Upper lobe of left lung (tissue), 6 donors: ENCODE measurements at places on chromosomes 5 and 9. TPM values are rescaled to one million over a fixed set of nuclear protein-coding genes. Genes with fewer than 3 reads are reported as not detected.

GRCh38 chr5:88889189-88890069 is 6.4 kb upstream of the MEF2C start:
- peak; percentile 57 for DNase-seq

GRCh38 chr5:132510076-132510475 is 19.5 kb upstream of the IRF1 start:
- no peak for DNase-seq

DNA sequence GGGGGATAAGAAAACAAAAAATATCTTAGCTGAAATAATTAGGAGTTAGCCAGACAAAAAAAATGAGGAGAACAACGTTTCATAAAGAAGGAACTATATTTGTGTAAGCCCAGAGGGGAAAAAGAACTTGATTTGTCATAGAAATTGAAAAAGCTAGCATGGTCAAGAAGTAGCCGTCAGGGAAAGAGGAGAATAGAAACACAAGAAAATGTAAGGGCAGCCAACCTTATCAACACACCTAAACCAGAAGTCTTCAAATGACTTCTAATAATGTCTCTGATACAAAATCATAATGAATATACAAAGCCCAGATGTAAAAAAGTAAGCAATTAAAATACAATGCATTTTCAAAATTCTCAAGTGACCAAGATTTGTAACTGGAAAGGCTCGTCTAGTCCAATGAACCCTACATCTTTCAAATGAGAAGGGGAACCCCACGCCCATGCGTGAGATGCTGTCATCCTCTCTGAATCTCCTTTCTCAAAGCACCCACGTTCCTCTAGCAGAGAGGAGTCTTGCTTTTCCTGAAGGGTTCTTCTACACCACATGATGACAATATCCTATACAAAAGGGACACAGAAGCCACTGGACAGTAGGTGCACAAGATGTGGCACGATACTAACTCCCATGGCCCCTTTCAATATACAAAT is 103.7 kb downstream of the ARL15 start:
- no peak for DNase-seq

DNA sequence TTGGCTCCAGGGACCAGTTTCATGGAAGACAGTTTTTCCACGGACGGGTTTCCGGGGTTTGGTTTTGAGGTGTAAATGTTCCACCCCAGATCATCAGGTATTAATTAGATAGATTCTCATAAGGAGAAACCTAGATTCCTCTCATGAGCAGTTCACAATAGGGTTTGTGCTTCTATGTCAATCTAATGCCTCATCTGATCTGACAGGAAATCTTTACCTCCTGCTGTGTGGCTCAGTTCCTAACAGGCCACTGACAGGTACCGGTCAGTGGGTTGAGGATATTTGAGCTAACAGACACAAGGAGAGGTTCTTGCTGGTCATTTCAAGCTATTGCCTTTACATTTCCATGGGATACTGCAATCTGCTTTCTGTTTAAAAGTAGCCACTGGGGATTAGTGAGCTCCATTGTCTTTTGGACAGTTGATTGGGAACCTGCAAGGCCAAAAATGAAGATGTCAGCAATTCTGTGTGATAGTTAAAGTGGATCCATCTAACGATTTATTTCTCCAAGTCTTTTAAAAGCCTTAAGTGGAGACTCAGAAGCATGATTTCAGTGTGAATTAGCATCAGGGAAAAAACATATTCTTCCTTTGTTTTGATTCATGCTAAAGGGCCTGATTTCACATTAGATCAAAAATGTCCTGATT is 38.6 kb downstream of the MRPS30 start:
- DNase-seq: no peak

GRCh38 chr9:70340572-70340971 is 73.9 kb downstream of the KLF9 start:
- no peak for DNase-seq

GRCh38 chr9:135969064-135969683 is 8.0 kb upstream of the UBAC1 start:
- DNase-seq: no peak

Gene SLC31A1
- 40.2 TPM for total RNA-seq
